ENCODE measurements at places on chromosomes 2 and 18.

DNA sequence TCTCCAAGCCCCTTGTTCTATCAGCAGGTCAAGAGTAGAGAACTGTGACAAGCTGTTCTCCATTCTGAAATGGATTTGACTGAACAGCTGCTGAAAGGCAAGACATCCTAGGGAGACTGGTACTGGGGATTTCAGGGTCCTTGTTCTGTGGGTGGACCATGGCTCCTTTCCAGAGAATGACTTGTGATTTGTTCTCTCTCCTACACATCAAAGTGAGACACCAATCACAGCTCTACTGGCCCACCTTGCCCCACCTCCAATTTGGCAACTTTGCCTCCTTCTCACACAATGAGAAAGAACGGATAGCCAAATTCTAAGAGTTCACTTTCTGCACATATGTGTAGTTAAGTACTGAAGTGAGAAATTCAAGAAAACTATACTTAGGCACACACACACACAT is 67.4 kb downstream of the BCL11A start:
- DNase-seq, result no peak

- no peak for DNase-seq
Measured at GRCh38 chr2:28588292-28588670, 92.4 kb downstream of the PLB1 start.

DNA sequence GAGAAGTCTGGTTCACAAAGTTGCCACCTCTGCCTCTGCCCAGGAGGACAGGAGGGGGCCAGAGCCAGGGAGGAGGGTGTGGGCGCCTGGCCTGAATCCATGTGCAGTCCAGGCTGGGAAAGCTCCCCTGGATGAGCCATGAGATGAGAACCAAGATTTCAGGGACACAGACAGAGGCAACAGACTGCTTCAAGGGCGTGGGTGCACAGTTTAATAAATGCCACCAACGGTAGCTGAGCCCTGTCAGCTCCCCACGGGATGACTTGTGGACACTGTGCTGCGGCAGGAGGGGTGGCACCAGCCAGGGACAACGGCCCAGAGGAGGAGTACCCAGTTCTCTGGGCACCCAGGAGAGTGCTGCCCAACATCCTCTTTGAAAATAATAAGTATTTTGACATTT is 15.2 kb downstream of the CAPG start:
- DNase-seq, result no peak

DNA sequence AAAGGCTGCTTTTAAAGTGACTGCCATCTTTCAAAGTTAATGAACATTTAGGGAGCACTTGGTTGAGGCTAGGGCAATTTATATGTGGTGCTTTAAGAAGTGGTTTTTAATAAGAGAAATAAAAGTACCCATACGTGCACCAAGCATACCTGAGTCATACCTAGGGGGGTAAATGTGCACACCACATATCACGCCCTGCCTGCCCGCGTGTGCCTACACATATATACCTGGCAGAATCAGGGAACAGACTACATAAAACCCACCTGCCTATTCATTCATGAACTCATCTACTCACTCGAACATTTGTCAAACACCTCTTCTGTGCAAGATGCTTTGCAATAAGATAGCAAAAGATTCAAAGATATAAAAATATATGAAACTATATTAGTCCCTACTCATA is 69.3 kb upstream of the TMEM200C start:
- DNase-seq, result no peak

GRCh38 chr18:53025247-53025646 is 685.2 kb downstream of the DCC start:
- DNase-seq, result no peak

DNA sequence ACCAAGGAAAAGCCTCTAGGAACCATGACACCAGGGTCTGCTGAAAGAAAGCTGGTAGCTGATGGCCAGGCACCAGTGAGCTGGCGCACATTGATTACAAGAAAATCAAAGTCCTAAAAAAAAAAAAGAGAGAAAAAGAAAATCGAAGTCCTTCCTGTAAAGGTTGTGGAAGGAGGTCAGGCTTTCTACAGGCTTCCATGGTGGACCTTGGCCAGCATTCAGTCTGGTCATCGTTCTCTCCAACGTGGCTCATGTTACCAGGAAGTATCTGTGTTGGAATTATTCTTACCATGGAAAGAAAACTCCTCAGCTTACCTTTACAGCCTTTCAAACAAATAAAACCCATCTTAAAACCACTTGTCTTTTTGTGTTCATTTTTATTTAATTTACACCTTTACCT is 65.6 kb downstream of the CYB5A start:
- DNase-seq, result no peak

DNA sequence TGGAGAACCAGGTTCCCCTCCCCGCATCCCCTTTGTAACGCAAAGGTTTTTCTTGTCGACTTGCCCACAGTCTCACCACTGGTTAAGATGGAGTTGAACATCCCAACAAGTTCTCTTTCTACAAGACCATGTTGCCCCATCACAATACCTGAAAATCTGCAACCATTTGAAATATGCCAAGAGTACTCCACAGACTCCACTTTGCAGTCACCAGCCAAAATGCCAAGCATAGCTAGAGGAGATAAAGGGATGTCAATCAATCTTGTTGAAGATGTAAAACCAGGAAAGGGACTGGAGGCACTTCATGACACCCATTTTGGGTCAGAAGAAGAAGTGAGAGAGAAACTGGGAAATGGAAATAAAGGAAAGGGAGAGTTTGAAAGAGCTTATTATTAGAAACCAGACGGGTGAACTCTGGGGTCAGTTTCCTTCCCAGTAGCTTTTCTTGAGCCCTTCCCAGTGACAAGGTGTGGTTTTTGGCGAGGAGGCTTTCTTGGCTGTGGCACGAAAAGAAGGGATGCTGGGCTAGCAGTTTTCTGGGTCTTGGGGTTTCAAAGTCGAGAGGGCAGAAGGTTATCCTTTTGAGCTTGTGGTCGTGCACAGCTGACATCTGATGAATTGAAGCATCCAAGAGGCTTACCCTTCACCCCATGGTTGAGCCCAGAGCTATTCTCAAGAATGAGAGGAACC is 79.3 kb downstream of the ACAA2 start:
- no peak for DNase-seq

DNA sequence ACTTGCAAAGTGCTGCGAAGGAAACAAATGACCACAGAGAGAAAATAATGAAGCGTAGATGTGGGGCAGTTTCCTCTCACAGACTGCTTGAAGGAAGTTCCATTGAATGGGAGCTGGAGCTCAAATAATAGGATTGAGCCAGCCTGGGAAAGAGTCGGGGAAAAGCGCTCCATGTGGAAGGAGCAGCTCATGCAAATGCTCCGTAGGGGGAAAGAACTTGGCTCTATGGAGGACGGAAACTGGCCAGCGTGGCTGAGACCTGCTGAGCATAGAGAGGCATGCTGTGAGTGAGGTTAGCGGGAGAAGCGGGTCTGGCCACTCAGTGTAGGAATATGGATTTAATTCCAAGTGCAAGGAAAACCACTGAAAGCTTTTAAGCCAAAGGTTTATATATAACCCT is 28.6 kb upstream of the VIT start:
- DNase-seq, result no peak

DNA sequence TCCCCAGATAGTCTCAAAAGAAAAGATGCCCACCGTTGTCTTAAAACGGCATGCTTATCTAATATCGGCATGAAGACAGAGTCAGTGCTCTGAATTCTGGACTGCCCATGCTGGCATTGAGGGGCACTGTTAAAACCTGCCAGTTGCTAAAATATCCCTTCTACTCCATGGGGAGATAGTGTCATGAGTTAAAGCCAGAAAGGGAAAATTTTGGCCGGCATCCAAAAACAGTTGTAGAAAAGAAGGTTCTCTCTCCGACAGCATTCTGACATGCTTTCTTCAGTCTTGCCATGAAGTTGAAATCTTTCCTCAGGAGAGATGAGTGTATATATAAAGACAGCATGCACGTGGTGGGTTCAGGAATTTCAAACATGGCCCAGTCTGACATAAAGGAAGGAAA is 401.3 kb upstream of the PIK3C3 start:
- DNase-seq, result no peak

DNA sequence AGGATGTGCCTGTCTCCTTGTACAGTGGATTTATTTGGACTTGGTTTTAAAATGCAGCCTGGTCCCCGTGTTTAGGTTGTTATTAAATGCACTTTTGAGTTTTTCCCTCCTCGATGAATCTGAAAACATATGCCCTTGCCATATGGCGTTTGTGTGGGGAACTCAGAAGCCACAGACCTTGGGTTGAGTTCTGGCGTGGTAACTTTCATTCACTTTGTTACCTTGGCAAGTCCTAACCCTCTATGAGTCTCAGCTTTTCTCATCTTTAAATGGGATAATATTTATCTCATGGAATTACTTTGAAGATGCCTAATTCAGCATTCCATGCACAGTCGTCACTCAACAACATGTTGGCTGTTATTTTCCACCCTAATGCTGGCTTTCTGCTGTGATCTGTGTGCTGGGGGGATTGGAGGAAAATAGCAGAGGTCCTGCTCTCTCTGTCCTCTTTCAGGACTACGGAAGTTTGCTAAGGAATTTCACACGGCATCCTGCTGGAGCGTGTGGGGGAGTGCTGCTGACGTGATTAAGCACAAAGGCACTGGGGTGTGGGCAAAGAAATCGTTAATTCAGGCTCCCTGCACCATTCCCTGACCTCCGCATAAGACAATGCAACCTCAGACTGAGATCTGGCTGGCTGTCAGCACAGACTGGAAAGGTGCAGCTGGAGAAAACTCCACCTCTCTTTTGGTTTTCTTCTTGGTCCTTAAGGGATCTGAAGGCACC is 61.7 kb downstream of the LDLRAD4 start:
- DNase-seq, result no peak

GRCh38 chr2:120204022-120204405 is 19.2 kb downstream of the TMEM185B start:
- no peak for DNase-seq

- no peak for DNase-seq
Measured at GRCh38 chr18:56538746-56539145, 99.6 kb downstream of the TXNL1 start.

DNA sequence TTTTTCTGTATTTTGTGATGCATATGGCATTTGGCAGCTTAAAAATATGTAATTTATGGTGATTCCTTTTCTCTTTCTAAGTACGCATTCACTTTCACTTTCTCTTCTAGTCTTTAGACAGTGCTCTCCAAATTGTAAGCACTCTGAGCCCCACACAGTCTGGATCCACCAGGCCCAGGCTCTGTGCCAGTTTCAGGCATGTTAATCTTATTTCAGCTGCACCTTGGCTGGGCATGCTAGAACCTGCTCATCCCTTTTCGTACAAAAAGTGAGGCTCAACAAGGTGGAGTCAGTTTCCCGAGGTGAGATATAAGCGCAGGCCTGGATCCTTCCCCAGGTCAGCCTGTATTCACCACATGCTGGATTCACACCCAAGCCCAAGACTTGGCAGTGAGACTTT is 203.9 kb downstream of the MTX2 start:
- DNase-seq, result no peak

GRCh38 chr2:202690321-202690900 is 55.6 kb downstream of the FAM117B start:
- no peak for DNase-seq

GRCh38 chr2:150811259-150811855 is 323.9 kb upstream of the RND3 start:
- no peak for DNase-seq

Data from NCI-H1417 treated with DMSO at 0.1 percent for 48 hours (cell line).